Hematopoietic multipotent progenitor cell treated with erythropoietin and hydrocortisone succinate and interleukin-3 and kit ligand, for 6 days (in vitro differentiated cells): ENCODE measurements at places on chromosomes 5 and 9.
A peak's percentile ranks its signal among the peaks of the same experiment; 100 is the strongest.

DNA sequence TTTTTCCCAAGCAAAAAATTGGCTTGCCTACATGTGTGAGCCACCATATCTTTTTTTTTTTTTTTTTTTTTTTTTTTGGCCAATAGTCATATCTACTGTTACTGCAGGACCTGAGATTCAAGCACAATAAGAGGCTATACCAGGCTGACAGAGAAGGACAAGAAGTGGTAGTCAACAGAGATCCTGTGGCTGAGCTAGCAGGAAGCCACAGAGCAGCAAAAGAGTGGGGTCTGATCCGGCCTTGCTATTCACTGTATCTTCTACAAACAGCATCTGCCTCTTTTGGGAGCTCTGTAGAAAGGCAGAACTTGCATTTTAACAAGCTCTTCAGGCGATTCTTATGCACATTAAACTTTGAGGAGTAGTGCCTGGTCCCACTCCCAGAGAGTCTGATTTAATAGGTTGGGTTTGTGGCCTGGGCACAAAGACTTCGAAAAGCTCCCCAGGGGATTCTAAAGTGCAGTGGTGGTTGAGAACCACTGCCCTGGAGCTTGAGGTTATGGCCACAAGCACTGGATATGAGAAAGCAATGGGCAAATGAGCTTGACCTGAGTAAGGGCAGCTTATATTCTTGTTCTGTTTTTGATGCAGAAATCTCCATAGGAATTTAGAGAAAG, 162.8 kb downstream of the PIK3R1 start:
- peak; percentile 27 for DNase-seq

DNA sequence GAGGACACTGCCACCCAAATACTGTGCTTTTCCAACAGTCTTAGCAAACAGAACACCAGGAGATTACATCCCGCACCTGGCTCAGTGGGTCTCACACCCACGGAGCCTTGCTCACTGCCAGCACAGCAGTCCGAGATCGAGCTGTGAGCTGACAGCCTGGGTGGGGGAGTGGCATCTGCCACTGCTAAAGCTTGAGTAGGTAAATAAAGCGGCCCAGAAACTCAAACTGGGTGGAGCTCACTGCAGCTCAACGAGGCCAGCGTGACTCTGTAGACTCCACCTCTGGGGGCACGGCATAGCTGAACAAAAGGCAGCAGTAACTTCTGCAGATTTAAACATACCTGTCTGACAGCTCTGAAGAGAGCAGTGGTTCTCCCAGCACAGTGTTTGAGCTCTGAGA, 28.8 kb downstream of the EPB41L4A start:
- DNase-seq: no peak

DNA sequence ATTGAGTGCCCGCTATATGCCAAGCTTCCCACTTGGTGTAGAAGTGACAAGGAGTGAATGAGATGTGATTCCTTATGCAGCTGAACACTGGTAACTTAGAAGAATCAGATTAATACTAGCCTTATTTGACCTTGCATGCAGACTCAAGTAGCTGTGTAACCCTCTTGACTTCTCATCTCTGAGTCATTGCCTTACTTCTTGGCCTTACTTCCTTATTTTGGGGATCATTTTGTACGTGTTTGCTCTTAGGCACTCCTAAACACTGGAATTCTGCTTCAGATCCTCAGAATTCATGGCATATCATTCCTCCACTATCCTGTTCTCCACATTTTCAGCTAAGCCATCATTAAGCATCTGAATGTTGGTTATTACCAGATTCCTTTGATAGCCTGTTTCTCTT, 948.9 kb upstream of the ARRDC3 start:
- DNase-seq: no peak

DNA sequence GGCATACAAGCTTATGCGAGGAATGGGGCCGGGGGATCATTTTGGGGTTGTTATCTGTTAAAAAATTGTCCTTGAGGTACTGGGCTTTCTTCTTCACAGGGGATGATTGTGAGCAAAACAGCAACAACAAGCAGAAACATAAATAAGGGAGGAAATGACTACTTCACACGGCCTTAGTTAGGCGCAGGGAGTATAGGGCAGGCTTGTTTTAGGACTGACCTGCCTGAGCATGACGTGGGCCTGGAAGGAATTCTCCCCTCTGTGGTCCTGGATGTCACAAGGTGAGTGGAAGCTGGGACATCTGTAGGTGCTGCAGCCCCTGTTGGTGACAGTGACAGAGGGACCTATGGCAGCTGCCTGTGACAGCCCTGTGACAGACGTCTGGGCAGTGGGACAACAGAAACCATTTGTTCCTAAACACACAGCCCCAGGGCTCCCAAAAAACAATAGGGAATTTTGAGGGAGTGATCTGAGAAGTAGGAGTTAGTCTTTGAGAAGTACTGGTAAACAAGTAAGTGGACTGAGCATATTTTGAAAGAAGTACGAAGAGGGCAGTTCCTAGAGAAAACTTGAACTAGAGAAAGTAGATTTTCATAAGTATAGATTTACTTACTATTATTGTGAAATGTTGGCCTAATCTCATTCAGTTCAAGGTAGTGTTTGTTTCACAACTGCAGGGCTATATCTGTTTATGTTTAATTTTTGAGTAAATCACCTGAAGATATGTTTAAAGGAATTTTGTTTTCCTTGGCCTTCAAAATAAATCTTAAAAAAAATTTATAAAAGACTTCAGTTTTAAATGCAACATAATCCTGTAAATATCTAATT, 113.1 kb downstream of the KDM4C start:
- DNase-seq: no peak

GRCh38 chr5:24510523-24510988, 134.2 kb downstream of the CDH10 start:
- no peak for DNase-seq

- peak; percentile 70 for DNase-seq
These were observed 11.0 kb downstream of the CCDC152 start for GRCh38 chr5:42767491-42768105.

GRCh38 chr5:121870489-121870888, 18.8 kb downstream of the FTMT start:
- DNase-seq: peak; percentile 20

GRCh38 chr5:147310059-147310704, 75.4 kb downstream of the STK32A start:
- DNase-seq: peak; percentile 59

DNA sequence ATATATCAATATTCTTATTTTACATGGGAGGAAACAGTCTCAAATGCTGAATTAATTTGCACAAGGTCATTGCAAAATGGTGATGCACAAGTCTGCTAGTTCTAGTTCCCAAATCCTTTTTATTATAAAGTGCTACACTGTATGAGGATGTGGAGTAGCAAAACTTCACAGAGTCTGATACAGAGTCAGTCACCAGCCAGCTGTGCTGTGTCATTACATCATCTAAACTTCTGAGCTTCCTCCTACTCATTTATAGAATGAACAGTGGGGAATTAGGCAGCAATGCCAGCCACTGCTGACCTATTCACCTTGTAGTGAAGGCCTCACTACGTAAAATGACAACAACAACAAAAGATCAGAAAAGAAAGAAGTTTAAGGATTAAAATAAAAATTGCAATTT, 357.8 kb downstream of the TMEM167A start:
- DNase-seq: peak; percentile 8

- DNase-seq: no peak
These were observed 145.7 kb upstream of the SMIM23 start for GRCh38 chr5:171639966-171640365.

GRCh38 chr9:129640871-129641749, 841 bp downstream of the ASB6 start:
- DNase-seq: peak; percentile 62
